Suppressor macrophage (primary cell): ENCODE measurements at places on chromosomes 5 and 9.

DNA sequence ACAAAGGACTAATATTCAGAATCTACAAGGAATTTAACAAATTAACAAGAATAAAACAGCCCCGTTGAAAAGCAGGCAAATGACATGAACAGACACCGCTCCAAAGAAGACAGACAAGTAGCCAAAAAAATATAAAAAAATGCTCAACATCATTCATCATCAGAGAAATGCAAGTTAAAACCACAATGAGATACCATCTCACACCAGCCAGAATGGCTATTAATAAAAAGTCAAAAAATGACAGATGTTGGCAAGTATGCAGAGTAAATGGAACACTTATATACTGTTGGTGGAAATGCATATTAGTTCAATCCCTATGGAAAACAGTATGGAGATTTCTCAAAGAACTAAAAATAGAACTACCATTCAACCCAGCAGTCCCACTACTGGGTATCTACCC is 302.7 kb upstream of the RGMB start:
- DNase-seq = no peak

DNA sequence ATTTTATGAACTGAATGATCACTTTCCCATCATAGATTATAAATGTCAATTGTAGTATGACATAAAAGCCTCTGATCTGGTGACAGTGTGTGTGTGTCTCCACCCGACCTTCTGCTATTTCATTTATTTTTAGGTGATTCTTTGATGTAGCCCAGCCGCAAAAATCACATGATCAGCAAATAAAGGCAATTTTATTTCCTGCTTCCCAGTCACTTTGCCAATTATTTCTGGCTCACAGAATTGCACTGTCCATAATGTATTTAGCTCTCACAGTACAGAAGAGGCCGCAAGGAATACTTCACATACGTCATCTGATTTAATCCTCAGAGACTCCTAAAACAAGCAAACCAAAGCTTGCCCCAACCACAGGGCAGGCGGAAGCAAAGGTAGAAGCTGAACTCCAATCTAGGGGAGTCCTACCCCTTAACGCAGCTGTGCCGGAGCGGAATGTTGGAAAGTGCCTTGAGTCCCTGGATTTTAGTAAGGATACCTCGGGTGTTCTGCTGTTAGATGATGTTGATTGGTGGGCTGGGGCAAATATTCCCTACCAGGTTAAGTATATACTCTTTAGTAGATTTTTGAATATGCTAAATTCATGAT is 384.0 kb upstream of the IRX4 start:
- DNase-seq = no peak

DNA sequence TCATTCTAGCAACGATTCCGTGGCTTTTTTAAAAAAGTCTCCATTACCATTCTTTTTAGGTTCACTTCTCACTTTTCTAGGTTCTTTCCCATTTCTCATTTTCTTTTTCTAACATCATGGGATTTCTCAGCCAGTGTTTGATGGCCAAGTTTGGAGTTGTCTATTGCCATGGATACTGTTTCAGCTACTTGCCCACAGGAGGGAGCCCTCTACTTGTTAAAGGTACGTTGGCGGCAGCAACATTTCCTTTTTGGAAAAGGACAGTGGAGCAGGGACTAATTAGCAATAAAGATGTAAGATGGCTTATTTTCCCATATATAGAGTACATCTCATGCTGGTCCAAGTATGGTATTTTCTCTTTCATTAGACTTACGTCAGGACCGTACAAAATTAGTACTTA is 2257.5 kb upstream of the C9orf72 start:
- DNase-seq = peak; percentile 13

- no peak for DNase-seq
Measured at GRCh38 chr5:69502367-69502766, 9.8 kb downstream of the OCLN start.

- no peak for DNase-seq
Measured at GRCh38 chr9:137621131-137621757, 2.4 kb downstream of the EHMT1 start.

- DNase-seq = peak; percentile 38
Measured at GRCh38 chr5:112210430-112211005, 208.6 kb downstream of the EPB41L4A start.

DNA sequence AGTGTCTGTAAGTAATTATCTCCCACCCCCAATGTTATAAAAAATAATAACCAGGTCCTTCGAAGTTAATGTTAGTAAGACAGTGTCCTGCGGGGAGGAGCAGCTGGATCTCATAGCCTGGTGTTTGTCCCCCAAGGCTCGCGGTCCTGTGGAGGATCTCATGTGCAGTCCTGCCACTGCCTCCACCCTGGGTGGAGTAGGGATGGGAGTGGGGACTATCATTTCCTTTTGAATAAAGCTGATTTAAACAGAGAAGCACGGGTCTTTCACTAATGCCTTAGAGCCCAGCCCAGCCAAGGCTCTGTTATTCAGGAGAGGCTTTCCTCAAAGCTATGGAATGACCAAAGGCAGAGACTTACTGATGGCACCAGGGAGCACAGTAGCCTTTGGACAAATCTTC is 40.2 kb downstream of the SUB1 start:
- no peak for DNase-seq

DNA sequence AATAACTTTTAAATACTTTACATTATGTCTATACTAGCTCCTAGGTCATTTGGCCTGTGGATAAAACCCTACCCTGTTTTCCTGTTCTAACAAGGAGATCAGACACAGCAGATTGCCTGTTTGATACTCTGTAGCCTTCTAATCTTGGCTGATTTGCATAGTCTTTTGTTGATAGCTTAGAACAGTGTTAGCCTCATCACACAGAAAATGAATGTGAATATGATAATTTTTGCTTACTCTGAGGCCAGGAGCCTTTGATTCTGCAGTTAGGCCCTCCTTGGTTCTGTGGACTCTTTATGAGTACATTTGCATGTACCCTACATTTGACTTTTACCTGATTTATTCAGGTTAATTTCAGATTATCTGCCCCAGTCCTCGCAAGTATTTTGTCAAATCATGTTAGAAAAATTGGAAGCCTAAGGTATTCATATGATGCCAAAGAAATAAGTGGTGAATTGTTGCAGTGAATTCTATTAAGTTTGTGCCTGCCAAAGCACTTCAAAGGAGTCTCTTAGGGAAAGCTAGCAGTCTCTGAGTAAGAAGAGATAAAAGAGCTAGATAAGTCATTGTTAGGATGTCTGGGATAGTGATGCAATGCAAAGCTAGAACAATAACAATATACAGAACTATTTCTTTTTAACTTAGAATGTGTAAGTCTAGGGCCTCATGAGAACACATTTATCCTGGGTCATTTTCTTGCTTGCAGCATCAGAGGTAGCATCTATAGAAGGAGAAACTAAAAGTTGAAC is 56.4 kb downstream of the SCAMP1 start:
- DNase-seq = no peak

- DNase-seq = peak; percentile 90
Measured at GRCh38 chr9:130053504-130054324, at the start of gene GPR107. GPR107 (plus strand) TSS chr9:130053906; CDS start chr9:130053933, 27 bp downstream.

DNA sequence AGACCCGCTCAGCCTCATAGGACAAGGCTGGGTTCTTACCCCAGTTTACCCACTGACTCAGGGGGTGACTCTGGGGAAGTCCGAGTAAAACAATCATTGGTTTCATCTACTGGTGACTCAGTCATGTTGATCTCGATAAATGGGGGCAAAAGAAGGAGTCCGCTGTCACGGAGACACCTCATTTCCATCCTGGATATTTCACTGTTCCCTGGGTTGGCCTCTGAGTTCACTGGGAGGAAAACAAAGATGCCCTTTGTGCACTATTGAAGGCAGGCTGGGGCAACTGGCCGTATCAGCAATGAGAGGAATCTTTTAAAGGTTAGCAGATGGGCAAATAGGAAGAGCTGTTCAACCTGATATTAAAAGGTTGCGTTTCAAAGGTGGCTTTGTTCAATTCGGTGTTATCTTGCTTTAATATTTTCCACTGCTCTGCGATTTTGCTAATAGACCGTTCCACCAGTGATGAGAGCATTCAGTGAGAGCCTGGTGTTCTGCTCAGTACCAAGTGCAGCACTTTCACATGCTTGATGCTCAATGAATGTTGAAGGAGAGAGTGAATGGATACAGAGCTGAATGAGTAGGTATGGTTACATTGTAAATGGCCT is 110.2 kb upstream of the EGFLAM start:
- DNase-seq = no peak

DNA sequence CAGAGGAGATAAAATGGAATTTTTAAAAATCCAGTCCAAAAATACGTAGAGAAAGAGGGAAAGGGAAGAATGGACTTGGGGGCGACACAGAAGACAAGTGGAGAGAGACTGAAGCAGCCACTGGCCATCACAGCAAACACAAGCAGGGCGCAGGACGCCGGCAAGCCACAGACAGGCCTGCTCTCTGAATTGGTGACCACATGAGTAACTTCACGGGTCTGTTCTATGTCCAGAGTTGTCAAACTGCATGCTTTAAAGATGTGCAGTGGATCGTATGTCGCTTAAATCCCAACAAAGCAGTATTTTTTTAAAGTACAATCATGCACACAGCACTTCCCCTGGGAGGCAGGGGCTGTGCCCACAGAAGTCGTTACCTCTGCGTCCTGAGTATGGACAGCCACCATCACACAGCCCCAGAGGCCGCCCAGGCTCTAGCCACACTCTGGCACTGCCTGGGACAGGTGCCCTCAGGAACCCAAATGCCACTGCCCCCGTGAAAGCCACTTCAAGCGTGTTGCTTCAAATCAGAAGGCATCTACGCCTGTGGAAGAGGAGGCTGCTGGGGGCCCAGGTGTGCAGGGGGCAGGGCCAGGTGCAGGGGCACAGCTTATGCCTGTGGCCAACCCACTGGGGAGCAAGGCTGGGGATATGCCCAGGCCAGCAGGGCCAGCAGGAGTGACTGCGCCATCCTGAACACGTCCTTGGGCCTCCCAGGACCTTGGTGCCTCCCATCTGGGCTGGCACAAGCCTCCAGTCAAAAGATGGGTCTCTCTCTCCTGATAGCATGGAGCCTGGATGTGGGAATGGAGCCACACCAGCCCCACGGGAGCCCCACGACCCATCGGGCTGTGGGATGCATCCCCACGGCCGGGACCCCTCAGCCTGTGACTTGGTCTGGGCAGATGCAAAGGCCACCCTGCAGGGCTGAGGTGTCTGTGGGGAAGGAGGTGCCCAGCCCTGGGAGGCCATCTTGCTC is 5.9 kb upstream of the LRRC14B start:
- DNase-seq = no peak

GRCh38 chr9:79215821-79216220 is 355.9 kb upstream of the TLE4 start:
- DNase-seq = peak; percentile 49

DNA sequence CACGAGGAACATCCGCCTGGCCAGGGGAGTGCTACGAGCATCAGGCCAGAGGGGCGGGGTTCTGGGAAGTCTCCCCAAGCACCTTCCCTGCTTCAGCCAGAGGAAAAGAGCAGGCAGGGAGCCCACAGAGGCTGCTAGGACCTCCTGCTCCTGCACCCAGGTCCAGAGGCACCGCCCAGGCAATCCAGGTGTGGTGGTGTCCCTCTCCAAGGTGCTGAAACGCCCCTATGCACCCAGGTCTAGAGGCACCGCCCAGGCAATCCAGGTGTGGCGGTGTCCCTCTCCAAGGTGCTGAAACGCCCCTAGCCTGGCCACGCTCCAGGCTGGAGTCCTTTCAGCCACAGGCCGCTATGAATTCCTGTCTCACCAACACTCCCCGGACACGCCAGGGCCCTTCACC is 10.7 kb upstream of the UBAC1 start:
- DNase-seq = no peak

GRCh38 chr9:76949865-76950264 is 44.0 kb upstream of the PRUNE2 start:
- no peak for DNase-seq

DNA sequence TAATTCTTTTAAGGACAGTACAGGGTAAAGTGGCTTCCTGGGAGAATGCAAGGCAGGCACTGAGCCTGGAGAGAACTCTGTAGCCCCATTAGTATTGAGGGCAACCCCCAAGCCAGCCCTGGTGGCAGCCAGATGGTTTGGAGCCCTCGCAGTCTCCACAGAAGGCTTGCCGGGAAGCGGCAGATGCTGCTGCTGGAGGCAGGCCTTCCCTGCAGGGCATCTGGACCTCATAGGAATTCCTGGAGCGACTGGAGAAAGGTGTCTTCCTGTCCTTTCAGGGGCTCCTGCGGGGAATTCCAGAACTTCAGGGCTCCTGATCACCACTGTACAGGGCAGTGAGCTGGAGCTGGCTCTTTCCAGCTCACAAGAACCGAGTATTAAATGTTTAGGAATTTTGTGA is 167.5 kb downstream of the INSYN2B start:
- DNase-seq = no peak

DNA sequence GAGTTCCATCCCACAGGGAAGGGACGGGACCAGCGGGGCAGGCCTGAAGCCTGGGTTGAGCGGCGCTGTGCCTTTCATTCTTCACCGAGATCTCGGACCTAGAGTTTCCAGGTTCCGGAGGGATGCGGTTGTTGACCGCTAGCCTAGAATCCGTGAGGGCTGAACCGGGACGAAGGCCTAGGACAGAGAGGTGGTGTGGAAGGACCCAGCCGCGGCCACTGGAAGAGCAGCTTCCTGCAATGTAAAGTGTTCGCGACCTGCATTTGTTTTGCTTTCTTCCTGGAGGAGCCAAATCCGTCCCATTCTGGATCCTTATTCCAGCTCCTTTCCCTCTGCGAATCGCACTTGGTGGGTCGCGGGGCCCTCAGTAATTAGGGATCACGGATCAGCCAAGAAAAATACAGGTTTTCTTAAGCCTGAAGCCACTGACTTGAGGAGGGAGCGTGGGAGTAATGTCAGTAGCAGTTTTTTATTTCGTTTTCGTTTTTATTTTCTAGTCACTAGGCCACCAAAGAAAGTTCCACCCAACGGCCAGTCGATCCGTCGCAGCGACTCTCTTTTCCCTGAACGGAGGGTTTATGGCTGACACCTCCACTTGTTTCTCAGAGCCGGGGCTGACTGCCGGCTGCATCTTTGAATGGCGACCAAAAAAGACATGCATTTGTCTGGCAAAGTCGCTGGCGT is 48.6 kb downstream of the ANXA2R start:
- DNase-seq = peak; percentile 50

- DNase-seq = peak; percentile 81
Measured at GRCh38 chr9:35748858-35749514, at the start of the genes GBA2 and RGP1. GBA2 (minus strand) TSS chr9:35749228; CDS start chr9:35748704, 524 bp downstream. RGP1 (plus strand) TSS chr9:35749287; CDS start chr9:35749756, 469 bp downstream.

GRCh38 chr9:37486616-37487548 is 1.1 kb downstream of the POLR1E start:
- no peak for DNase-seq

GRCh38 chr5:180209137-180209581 is at the start of gene RASGEF1C:
RASGEF1C (minus strand) TSS chr5:180209211; CDS start chr5:180138052, 71,159 bp downstream.
- peak; percentile 94 for DNase-seq
